ENCODE measurements at places on chromosomes 5 and 9.

DNA sequence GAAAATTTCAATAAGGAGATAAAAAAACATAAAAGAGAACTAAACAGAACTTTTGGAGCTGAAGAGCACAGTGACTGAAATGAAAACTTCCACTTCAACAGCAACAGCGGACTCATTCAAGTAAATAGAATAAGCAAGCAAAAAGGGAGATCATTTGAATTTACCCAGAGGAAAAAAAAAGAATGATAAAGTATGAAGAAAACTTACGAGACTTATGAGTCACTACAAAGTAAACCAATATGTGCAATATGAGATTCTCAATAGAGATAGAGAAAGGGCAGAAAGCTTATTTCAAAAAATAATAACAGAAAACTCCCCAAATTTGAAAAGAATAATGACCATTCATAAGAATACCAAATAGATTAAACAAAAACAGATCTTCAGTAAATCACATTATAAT, 1605.7 kb upstream of the CDH6 start:
- no peak for DNase-seq

- no peak for DNase-seq
Measured at GRCh38 chr5:56686337-56687195, 128.8 kb upstream of the MAP3K1 start.

DNA sequence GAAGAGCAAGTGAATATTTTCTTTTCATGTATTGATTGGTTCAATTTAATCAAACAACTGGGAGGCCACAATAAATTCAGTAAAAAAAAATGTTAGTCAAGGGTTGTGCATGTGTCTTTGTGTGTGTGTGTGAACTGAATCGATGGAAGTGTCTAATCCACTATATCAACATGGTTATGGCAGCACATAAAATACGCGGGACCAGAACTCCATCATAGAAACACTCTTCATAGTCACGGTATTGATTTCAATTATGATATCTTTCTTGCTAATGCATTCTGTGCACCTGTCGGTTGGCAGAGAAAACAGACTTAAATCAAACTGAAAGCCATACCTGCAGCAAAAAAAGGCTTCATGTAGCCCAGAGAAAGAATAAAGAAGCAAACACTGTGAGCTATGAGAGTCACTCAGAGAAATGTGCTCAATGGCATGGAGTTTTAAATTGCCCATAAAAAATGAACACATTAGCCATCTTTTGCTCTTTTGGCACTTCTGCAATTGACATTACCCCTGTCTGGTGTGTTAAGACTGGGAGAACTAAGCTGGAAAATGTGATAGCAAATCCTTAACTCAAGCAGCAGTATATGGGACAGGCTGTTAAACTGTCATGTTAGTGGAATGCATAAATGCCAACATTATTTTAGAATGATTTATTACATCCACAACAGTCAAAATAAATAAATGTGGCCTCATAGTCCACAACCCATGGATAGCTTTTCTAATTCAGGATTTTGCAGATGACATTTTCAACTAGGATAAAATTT, 642.4 kb upstream of the C9orf72 start:
- no peak for DNase-seq

DNA sequence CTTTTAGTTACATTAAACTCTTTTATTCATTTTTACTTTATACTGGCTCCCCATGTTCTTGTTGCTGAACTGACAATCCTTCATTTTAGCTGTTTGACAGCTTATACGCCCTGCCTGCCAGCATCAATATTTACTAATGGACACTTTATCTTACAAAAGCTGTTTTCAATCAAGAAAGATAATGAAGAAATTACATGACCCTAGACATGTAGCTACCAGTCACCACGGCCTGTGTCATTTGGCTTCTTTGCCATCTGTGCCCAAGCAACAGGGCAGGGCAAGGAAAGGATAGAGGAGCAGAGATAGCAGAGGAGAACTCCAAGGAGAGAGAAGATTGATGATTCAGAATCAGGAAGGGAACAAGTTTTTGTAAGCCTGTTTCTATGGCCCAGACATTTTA, 647.3 kb downstream of the BRINP1 start:
- no peak for DNase-seq

DNA sequence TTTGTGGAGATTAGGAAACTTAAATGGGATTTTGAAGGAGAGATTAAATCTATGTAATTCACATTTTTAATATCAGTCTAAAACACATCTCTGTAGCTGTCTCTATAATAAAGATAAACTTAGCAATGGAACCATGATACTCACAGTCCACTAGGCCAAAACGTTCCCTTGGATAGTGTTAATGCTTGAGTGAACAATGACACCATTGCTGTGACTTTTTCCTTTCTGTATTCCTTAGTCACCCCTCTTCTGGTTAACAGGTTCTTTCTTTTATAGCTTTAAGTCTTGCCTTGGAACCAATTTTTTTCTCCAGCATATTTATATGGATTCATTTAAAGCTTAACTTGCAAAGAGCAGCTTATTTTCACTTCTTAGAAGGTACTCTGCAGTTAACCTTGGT, 63.3 kb downstream of the INSL6 start:
- no peak for DNase-seq

DNA sequence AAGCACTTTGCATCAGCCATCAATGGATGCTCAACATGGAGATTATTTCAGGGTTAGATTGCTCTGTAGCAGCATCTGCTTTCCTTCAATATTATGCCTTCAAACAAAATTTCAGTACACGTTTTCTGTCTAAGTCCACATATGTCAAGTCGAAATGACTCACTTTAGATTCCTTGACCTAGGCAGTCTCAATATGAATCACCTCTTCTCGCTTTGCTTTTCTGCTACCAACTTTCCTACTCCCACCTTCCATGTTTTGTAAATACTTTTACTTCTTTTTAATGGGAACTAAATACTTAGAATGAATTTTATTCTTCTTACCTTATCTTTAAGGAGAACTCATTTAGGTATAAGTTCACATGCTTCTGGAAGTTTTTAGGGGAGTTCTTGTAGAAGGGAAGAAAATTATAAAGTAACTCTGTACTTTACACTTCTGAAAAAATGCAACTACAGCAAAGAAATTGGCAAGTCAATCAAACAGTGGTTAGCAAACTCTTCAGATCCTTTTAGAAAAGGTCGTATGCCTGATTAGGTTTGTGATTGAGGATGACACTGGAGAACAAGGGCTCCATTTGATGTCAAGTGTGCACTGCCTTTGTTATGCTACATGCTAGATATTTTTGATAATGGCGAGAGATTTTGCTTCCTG, 478.5 kb upstream of the SMARCA2 start:
- no peak for DNase-seq

DNA sequence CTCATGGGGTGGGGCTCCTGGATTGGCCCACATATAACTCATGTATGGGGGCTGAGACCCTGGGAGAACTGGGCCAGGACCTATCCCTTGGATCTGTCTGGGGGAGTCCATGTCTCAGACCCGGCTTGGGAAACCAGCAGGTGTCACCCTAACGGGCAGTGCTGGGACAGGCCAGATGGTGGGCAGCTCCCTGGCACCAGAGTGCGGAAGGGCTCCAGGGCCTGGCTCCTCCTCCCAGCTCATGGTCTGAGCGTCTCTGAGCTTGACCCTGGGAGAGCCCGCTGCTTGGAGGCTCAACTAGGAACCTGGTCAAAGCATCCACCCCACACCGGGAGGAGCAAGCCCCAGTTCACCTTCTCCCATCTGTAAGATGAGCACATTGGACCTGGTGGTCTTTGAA, 15.5 kb upstream of the NCS1 start:
- no peak for DNase-seq

DNA sequence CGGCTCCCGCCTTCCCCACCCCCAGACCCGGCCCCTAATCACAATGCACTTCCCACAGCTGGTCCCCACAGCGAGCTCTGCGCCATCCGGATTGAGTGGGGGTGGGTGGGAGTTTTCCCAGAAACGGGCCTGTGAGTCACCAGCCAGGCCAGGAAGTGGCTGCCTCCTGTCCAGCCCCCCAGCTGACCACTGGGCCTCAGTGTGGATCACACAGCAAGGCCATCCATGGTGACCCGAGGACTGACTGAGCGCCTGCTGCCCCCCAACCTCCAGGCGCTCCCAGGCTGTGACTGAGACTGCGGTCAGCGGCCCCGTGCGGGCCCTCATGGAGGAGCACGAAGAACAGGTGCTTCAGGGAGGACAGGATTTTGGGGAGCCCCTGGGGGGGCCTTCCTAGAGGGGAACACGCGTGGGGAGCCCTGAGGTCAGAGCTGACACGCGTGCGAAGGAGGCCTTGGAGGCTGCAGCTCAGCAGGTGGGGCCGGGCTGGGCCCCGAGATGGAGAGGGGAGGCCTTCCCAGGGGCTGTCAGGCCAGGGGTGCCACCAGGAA, 48.3 kb upstream of the EGFL7 start:
- no peak for DNase-seq

DNA sequence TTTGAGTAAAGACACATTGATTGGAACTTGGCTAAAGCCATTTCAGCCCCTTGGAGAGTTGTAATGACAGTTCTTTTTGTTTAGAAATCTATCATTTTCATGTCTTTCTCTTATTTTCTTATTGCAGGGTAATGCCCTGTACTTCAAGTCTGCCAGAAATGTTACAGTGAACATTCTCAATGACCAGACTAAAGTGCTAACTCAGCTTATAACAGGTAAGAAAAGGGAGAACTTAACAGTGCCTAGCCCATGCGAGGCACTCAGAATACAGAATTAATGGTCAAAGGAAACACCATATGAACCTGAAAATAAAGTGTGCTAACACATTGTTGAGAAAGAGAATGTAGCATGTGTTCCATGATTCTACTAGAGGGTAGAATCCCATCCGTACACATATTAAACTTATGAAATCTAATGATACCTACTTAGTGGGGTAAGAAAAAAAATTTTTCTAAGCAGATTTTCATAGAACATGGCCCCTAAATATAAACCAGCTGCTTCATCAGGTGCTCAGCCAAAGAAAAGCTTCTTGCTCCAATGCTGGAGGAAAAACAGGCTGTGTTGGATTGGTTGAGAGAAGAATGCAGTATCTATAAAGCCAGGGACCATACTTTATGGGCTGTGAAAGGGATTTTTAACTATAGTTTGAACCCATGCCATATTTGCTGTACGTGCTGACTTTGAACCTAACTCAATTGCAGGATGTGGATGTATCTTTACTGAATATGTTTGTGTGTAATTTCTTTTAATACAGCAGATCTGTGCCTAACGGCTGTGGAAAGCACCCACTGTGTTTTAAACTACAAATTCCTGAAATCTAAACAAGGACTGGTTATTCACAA, 260.8 kb upstream of the PPP1R2B start:
- DNase-seq: no peak

GRCh38 chr9:28542928-28543327, 969.6 kb upstream of the C9orf72 start:
- no peak for DNase-seq

- DNase-seq: no peak
Measured at GRCh38 chr5:56350011-56350596, 117.0 kb upstream of the ANKRD55 start.

DNA sequence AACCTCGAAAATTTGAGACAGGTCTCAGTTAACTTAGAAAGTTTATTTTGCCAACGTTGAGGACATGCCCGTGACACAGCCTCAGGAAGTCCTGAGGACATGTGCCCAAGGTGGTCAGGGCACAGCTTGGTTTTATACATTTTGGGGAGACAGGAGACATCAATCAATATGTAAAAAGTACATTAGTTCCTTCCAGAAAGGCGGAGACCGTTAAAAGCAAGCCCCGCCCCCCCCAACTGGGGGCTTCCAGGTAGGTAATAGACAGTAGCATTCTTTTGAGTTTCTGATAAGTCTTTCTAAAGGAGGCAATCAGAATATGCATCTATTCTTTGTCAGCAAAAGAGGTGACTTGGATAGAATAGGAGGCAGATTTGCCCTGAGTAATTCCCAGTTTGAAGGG, 599 bp upstream of the MOCS2 start:
- no peak for DNase-seq
